ENCODE measurements at places on chromosomes 3 and 15.

- DNase-seq, result no peak
Observed at GRCh38 chr15:84961707-84962106, 19.9 kb upstream of the PDE8A start.

GRCh38 chr3:195086885-195087284, 184.1 kb downstream of the XXYLT1 start:
- DNase-seq, result no peak

GRCh38 chr3:37833302-37834186, 28.1 kb upstream of the CTDSPL start:
- no peak for DNase-seq

GRCh38 chr15:99755692-99756409, 22.6 kb upstream of the LYSMD4 start:
- peak; percentile 70 for DNase-seq

- DNase-seq, result no peak
Observed at GRCh38 chr3:53511246-53511645, 16.8 kb downstream of the CACNA1D start.

- DNase-seq, result no peak
Observed at GRCh38 chr3:139127101-139127500, 82.4 kb upstream of the PRR23C start.

- peak; percentile 63 for DNase-seq
Observed at GRCh38 chr3:141659821-141660613, 78.1 kb upstream of the RNF7 start.

DNA sequence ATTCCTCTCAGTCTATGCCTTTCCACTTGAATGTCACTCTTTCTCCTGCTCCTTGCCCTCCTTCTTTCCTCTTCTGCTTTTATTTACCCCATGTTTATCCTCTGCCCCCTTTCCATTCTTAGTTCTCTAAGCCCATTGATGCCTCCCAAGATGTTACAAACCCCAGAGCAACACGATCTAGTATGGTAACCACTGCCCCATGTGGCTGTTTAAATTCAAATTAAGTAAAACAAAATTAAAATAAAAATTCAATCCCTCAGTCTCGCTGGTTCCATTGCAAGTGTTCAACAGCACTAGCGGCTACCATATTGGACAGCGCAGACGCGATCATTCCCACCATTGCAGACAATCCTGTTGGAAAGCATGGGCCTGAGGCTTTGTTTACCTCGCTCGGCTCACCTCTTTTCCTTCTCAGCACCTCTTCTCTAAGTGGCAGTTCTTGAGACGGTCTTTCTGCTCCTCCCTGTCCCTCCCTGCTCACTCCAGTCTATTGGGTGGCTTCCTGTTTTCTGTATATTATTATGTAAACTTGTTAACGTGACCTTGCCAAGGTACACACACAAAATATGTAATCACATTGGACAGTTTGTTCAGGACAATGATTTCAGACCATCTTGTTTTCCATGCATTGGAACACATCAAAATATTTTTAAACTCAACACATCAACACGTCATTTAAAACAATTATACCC, 21.8 kb upstream of the CA12 start:
- DNase-seq, result no peak

- no peak for DNase-seq
Observed at GRCh38 chr15:26729030-26729429, 43.8 kb downstream of the GABRB3 start.

GRCh38 chr15:90189781-90190467, 11.2 kb upstream of the SEMA4B start:
- no peak for DNase-seq

DNA sequence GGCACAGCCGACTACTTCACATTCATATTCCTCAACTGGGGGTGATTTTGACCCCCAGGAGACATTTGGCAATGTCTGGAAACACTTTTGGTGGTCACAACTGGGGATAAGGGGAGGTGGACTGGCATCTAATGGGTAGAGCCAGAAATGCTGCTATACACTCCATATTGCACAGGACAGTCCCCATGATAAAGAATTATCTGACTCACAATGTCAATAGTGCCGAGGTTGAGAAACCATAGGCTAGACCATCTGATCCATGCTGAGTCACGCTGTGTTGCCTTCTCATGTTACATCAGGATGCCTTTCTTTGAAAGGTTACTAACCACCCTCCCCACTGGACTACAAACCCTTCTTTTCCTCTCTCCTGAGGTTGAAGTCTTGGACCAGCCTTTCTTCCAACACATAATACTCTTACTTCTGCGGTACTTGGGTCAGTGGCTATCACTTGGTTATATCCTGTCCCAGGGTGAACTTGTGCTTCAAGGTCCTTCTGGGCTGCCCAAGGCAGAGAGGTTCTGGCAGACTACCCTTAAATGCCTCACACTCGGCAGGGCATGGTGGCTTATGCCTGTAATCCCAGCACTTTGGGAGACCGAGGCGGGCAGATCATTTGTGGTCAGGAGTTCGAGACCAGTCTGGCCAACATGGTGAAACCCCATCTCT, 68.8 kb downstream of the CTNNB1 start:
- DNase-seq, result peak; percentile 85

- no peak for DNase-seq
Observed at GRCh38 chr3:26293329-26293844, 329.2 kb upstream of the LRRC3B start.

DNA sequence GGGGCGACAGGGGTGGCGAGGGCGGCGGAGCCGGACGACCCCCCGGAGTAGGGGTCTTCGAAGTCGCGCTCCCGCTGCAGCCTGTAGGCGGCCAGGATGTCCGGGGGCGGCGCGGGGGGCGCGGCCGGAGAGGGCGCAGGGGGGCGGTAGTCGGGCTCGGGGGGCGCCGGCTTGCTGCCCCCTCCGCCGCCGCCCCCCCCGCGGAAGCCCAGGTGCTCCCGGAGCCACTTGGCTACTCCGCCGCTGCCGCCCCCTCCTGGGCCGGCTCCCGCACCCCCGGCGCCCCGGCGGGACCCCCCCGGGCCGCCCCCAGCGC, 230 bp downstream of the SHF start:
- no peak for DNase-seq

GRCh38 chr3:20527368-20527767, 341.4 kb upstream of the SGO1 start:
- DNase-seq, result no peak

- DNase-seq, result no peak
Observed at GRCh38 chr3:60178931-60179653, 1072.2 kb downstream of the FHIT start.

- peak; percentile 18 for DNase-seq
Observed at GRCh38 chr15:89814112-89814742, 425 bp downstream of the ANPEP start.

GRCh38 chr15:41276831-41277230, 45.8 kb downstream of the CHP1 start:
- DNase-seq, result no peak

GRCh38 chr15:91061230-91061629, 38.8 kb upstream of the SV2B start:
- no peak for DNase-seq

GRCh38 chr15:57156210-57156884, 220.0 kb upstream of the CGNL1 start:
- DNase-seq, result no peak

DNA sequence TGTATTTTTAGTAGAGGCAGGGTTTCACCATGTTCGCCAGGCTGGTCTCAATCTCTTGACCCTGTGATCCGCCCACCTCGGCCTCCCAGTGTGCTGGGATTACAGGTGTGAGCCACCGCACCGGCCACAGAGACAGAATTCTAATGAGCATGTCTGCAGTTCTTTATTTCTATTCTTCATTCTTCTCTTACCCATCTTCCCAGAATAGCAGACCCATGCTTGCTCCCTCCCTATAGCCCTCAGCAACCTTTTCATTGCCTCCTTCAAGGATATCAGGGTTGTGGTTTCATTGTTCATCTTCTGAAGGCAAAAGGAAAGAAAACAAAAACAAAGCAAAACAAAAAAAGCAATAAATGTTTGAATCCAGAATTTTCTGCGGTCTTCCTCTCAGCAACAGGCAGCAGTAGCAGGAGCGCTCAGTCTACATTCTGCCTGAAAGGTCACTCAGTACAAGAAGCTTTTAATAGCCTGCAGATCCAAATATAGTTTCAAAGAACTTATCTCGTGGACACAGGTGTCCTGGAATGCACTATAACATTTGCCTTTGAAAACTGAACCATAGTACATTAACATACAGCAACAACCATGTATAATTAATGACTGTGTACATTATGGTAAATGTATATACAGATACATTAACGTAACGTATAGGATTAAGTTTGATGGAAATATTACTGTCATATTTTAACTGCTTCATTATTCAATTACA, at the start of gene SMCO1:
Gene SMCO1, minus strand, starts transcription at position 434 of the 709 bp plus-strand sequence. Its CDS starts 137 bp downstream, at position 297.
- DNase-seq, result no peak

GRCh38 chr15:73650416-73651126, 17.4 kb upstream of the NPTN start:
- DNase-seq, result peak; percentile 82

DNA sequence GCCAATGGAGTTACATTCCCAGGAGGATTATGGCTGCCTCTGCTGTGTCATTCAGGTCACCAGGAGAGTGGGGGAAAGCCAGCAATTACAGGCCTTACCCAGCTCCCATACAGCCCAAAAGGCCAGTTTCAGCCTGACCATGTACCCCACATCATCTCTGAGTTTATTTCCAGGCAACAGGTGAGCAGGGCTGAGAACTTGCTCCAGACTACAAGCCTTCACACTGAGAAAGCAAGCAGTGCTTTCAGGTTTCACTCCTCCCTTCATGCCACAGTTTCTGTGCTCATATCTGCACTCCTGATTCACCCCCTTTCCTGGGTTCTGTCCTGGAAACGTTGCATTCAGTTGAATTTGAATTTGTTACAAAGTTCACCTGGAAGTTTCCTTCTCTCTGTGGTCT, 68.1 kb upstream of the ABI3BP start:
- DNase-seq, result no peak

GRCh38 chr3:129245141-129245540, 4.3 kb upstream of the COPG1 start:
- peak; percentile 18 for DNase-seq

DNA sequence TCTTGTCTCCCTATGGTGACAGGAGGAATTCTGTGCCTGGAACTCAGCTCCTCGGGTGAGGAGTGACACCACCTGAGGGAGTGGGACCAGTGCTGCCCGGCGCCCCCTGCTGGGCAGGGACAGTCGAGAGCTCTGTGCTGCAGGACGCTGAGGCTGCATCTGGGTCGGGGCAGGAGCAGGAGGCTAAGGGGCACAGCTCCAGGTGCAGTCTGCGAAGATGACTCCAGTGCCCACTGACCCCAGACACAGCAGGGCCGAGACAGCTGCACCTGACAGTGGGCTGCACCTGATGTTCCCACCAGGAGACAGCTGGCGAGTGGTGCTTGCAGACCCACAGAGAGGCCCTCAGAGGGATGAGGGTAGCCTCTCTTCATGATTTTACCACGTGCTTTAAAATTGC, 152.9 kb downstream of the ATP10A start:
- DNase-seq, result no peak

- no peak for DNase-seq
Observed at GRCh38 chr3:75650191-75650590, 13.9 kb upstream of the FRG2C start.

DNA sequence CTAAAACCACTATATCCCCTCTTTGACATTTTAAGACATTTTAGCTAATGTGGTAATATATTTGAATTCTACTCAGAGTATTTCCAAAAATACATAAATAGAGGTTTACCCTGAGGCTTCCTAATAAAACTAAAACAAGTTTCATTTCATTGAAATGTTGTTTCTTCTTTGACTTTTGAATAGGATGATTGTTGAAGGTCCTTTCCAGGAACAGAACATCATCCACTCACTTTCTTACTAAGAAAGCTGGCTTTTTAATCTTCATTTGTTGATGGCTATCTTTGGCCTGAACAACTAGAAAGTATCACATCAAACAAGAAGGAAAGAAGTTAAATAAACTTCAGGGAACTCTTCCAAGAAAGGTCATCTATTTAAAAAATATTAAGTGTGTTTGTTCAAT, 169.7 kb downstream of the RAP2B start:
- no peak for DNase-seq

DNA sequence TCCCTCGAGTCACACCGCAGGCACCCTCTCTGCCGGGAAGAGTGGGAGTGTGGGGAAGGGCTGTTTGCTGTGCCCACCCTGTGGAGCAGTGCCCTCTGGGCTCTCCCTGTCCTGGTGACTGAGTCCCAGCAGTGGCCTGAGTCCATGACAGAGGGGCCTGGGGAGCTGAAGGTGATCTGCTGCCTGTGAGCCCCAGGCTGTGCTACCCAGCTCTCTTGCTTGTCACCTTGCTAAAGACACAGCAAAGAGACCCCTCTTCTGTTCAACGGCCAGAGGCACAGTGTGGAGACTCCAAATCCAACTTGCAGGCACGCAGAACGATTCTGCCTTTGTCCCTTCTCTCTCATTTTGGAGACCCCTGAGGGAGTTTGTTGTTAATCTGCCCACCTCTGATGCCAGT, 232.6 kb downstream of the OPA1 start:
- no peak for DNase-seq

- DNase-seq, result no peak
Observed at GRCh38 chr3:167253037-167253436, 127.1 kb downstream of the ZBBX start.

GRCh38 chr15:63726491-63726890, 107.3 kb downstream of the HERC1 start:
- DNase-seq, result no peak

DNA sequence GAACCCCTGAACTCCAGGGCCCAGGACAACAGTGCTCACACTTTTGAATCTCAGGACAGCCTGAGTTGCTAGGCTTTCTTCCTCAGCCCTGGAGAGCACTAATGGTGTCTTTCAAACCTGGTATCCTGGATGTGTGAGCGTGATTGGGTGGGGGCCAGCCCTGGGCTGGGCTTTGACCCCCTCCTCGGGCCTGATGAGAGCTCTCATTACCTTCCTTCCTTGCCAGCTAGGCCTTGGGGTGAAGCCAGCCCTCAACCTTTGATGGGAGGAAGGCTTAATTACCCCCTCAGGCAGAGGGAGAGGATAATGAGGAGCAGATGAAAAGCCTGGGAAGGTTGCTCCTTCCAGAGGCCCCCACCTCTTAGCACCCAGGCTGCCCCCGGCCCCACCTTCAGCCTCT, 31.1 kb upstream of the INSYN1 start:
- no peak for DNase-seq

- peak; percentile 28 for DNase-seq
Observed at GRCh38 chr15:76293361-76293760, 17.9 kb downstream of the ETFA start.

- no peak for DNase-seq
Observed at GRCh38 chr3:137709011-137709601, 55.0 kb upstream of the SOX14 start.

- DNase-seq, result peak; percentile 61
Observed at GRCh38 chr15:68114356-68114755, 60.2 kb downstream of the PIAS1 start.

DNA sequence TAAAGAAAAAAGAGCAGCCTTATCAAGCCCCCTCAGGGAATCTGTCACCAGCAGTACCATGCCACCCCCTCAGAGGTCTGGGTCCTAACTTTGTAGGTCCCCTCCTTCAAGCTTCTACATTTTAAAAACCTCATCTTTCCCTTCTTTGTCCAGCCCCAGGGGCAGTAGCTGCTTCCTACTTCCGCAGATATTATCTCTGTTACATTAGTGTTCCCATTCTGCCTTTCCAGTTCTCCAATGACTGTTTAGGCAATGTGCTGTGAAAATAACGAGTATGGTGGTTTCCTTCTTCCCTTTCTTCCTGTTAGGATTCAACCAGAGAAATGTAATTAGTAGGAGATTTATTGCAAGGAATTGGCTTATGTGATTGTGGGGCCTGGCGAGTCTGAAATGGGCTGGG, 126.1 kb upstream of the TNIK start:
- DNase-seq, result no peak

Measured in mesenchymal stem cell (in vitro differentiated cells and primary cell).